DMS 273 treated with DMSO at 0.1 percent for 48 hours (cell line): ENCODE measurements at places on chromosomes 12 and 14.

DNA sequence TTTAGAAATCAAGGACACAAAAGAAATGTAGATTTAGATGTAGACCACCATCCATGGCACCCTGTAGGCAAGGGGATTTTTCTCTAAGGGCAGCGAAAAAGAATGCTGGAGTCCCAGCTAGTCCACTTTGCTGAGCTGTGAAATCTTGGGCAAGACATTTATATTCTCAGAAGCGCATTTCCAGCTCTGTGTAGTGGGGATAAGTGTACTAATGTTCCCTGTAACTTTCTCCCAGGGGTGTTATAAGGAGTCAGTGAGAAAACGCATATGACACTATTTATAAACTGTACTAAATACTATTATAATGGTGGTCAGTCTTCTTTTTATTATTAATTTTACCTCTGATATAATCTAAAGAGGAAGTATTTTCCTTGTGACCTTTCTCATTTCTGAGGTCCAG is 133.4 kb upstream of the FRMD6 start:
- DNase-seq = no peak

- no peak for DNase-seq
Observed at GRCh38 chr14:101808894-101809670, 47.6 kb downstream of the PPP2R5C start.

DNA sequence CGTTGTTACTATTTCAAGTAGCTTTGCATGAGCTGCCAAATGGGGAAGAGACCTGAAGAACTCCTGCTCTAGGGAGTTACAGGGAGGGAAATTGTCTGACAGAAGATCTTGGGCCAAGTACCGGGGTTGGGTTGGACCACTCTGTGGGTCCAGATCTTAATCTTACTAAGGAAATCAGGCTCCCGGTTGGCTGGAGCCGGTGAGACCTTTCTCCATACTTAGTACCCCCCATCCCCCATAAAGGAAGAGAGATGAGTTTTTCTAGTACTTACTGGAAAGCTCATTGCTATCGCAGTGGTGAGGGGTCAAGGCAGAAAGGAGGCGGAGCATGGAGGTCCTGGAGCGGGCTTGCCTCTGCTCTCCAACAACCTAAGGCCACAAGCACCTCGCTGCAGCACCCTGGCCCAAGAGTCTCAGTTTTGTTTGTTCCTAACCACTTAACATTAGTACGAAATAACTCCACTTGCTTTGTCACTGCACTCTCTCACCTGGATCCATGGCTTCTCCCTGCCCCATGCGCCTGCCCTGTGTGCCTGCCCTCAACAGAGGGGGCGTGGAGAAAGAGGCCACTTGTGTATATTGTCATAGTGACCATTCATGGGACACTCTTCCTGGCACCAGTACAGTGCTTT is 6.8 kb upstream of the UNC119B start:
- no peak for DNase-seq

DNA sequence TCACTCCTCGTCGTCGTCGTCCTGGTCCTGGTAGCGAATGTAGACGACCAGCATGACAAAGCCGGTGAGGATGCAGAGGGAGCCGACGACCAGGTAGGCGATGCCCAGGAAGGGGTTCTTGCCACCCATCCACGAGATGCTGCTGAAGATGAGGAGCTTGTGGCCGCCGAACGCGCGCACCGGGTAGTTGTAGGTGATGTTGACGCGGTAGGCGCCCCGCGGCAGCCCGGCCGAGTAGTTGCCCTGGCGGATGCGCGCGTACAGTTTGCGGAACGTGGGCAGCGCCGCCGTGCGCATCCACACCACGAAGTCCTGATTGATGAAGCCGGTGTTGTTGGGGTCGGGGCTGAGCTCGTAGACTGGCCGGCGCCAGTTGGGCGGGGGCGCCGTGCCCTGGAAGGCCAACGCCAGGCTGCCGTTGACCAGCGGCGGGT is 1.0 kb downstream of the TMEM30B start:
- DNase-seq = no peak

GRCh38 chr14:23099212-23099861 is 4.0 kb downstream of the C14orf119 start:
- no peak for DNase-seq
